ENCODE measurements at places on chromosomes 7 and 10.

- DNase-seq: no peak
Measured at GRCh38 chr7:6153646-6154541, 118.5 kb downstream of the CYTH3 start.

DNA sequence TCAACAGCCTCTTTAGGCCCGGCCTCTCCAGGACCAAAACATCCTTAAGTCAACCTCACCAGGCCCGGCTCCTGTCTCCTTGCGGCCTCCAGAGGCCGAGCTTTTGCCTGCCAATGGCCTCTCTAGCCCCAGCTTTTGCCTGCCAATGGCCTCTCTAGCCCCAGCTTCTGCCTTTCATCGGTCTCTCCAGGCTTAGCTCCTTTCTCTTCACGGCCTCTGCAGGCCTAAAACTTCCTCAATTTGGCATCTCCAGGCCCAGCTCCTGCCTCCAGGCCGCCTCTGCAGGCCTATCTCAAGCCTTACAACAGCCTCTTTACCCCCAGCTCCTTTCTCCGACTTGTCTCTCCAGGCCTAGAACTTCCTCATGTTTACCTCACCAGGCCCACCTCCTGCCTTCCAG, 15.7 kb upstream of the TMEM248 start:
- no peak for DNase-seq

- DNase-seq: no peak
Measured at GRCh38 chr10:130378556-130379400, 242.6 kb downstream of the GLRX3 start.

DNA sequence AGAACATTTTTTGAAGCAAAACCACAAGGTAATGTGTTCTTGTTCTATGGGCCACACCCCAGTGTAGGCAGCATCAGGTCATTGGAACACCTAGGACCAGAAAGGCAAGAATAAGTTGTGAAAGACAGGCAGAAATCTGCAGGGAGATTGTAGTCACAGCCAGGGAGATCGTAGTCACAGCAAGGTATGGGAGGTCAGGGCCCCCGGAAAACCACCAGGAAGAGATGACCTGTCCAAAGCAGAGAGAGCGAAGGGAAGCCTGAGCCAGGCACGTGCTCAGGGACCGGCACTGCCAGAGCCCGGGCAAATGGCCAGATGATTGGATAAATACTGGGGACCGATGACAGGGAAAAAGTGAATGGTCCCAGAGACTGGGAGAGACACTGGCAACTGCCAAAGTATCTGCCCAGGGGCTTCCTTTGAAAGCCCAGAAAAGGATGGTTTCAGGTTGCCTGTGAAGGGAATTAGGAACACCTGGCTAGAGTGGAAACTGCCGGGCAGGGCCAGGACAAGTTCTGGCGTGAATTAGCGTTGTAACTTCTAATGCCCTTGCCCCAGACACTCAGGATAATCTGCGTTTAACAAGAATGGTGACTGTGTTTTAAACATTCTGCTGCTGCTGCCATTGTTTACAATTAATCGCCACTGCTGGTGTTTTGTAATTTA, 3.9 kb upstream of the NOBOX start:
- DNase-seq: no peak

- no peak for DNase-seq
Measured at GRCh38 chr10:22784668-22785067, 70.3 kb upstream of the PIP4K2A start.

- DNase-seq: no peak
Measured at GRCh38 chr7:100629117-100629716, 12.1 kb downstream of the TFR2 start.

DNA sequence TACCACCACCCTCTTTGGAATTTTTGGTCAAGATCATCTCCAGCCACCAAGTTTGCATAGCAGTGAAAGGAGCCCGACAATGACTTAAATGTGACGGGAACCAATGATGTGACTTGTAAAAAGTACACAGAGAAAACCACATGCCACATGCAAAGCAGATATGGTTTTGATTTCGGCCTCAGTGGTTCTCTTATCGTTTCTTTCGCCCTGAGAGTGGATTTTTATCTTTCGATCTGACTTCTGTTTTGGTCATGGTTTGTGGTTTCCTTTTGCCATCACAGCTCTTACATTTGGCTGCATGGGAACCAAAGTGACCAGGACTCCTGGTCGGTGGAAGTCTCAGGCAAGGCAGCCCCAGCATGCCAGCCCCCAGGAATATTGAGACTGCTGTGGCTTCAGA, 31.5 kb downstream of the TCF7L2 start:
- peak; percentile 30 for DNase-seq

GRCh38 chr10:2340831-2341647, 603.7 kb upstream of the ADARB2 start:
- no peak for DNase-seq

DNA sequence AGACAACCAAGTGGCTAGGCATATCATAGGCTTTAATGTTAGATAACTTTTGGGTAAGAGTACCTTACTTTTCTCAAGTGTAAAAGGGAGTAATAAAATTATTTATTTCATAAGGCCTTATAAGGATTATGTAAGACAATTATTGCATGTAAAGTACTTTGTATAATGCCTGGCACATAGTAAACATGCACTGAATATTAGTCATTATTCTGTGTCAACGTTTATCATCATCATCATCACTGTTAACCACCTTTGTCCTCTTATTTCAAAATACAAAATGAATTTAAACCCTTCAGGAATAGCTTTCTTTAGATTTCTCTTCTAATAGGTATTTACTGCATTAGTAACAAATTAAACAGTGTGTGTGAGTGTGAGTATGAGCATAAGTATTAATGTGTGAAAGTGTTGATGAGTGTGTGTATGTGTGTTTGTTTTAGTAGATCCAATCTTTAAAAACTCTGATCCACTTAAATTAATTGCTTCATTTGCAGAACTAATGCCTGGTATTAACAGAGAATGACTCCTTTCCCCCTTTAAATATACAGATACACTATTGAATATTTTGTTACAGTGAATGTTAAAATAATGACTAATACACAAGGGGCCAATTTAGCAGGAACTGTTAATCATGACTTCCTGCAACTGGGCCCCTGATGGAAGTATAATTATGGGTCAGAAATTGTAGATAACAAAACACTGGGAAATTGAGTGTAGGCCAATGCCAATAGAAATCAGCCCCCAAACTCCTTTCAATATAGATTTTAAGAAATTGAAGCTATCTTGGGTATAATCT, 213.3 kb upstream of the FZD8 start:
- no peak for DNase-seq

DNA sequence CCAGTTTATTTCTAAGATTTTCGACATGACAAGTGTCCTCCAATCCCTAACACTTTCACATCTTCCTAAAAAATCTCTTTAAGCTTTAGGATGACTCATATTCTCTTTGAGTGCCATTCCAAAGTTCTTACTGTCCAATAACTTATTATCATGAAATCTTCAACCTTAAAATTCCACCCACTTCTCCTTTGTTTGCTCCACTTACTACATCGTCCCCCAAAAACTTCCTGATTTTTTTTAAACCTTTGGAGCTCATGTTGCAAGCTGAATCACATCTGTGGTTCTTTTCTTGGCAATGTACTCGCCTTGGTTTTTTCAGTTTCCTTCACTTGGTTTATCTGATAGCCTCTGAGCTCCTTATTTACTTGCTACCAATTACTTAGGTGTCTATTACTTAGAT, 39.2 kb upstream of the JCAD start:
- no peak for DNase-seq

- DNase-seq: no peak
Measured at GRCh38 chr10:97109547-97109946, 76.2 kb downstream of the SLIT1 start.

DNA sequence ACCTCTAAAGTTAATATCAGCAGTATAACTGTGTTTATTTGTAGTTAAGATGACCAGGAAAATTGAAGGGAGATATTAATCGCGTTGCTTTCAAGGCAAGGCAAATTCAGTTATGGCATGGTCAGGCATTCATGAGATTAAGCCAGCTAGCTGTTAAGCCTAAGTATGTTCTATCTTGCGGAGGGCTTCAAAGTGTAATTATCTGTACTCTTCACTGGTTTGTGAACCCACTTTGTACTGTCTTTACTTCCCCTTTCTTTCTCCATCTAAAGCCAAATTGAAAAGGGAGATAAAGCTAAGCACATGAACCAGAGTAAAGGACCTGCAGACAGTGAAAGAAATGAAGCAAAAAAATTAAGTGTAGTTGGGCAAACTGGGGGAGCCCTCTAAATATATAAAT, 483.1 kb upstream of the NRP1 start:
- DNase-seq: no peak

- DNase-seq: no peak
Measured at GRCh38 chr10:87000491-87000890, 19.6 kb upstream of the FAM25A start.

GRCh38 chr10:34223658-34224057, 591.4 kb downstream of the PARD3 start:
- no peak for DNase-seq

DNA sequence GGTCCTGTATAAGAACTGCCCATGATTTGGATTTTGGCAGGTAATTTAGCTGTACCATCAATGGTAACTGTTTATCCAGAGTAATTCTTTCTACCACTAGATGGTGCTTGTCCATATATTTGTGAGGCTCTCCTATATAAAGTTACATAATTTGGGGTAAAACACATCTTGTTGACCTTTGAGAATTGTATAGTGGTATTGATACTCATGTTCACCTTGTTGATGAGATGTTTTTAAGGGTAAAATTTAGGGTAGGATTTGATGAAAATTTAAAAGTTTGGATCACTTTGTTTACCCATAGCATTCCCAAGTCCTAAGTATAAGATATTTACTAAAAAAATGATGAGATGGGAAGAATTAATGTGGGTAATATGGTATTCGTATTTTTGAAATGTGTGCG, 31.6 kb downstream of the ST7 start:
- DNase-seq: no peak

DNA sequence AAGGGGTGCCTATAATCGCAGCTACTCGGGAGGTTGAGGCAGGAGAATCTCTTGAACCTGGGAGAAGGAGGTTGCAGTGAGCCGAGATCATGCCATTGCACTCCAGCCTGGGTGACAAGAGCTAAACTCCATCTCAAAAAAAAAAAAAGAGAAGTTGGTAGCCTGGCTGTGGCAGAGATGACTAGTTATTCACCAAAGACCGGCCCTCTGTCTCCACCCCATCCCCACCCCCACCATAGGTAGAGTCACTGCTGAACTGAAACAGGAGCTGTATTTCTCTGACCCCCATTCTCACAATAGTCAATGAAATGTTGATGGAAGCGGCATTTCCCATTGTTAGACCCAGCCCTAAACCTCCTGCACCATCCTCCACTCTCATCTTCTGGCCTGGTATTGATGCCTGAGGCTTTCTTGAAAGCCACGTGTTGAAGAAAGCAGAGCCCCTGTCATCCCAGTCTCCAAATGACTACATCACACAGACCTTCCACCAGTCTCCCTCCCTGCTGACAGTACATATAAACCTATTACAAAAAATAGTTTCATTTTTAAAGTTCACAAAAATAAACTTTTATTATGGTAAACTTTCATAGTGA, 9.4 kb upstream of the PIK3CG start:
- no peak for DNase-seq

DNA sequence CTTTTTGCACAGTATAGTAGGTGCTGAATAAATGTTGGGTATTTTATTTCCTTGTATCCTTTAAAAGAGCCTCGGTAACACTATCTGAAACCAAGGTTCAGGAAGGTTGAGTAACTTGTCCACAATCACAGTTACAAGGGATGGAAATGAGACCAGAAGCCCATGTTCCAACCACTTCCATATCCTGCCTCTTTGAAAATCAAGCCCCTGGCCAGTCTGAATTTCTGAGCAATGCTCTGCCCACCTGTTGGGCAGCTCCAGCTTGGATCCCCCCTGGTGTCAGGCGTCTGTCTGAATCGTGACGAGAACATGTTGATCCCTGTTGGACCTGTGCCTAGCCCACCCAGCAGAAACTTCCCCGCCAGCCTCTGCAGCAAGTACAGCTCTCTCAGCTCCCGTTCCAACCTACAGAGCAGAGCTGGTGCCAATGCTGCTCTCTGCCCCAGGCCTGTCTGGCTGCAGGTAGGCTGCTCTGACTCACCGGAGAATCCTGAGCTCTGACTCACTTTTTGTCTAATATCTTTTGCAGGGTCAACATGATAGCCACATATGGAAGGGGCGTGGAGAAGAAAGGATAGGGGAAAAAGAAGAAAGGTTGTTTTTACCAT, 595.5 kb downstream of the INHBA start:
- no peak for DNase-seq

GRCh38 chr10:35822316-35822715, 180.2 kb upstream of the FZD8 start:
- no peak for DNase-seq

GRCh38 chr10:12541446-12542067, 192.2 kb downstream of the CAMK1D start:
- no peak for DNase-seq

DNA sequence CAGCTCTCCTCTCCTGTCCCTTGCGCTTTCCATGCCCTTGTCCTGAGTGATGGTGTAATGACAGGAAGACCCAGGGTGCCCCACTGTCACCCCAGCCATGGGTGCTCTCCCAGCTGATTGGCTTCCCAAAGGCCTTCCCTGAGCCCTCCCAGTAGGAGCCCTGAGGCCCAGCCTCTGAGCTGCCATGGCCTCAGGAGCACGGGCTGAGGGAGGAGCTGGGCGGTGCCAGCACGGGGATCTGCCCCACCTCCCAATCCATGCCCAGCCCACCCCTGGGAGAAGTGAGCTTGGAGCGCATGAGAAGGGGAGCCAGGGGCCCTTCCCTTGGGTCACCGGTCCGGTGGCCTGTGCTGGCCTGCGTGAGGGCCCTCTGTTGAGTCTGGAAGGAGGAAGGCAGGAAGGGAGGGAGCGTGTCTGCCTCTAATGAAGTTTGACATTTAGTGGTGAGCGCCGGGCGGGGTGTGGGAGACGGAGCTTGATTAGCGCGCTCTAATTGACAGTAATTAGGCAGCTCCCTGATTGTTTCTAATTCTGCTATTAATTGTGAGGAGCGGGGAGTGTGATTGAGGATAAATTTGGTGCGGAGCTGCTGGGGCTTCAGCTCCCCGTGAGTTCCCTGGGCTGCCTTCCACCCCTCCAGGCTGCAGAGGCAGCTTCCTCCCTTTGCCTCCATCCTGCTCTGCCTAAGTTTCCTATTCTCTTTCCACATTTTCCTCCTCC, 28.3 kb downstream of the GBX1 start:
- peak; percentile 18 for DNase-seq

Measured in GM12891 (cell line).